ENCODE measurements at places on chromosomes 1 and 21.

- no peak for DNase-seq
These were observed 19.2 kb upstream of the KCNE2 start for GRCh38 chr21:34344584-34344983.

DNA sequence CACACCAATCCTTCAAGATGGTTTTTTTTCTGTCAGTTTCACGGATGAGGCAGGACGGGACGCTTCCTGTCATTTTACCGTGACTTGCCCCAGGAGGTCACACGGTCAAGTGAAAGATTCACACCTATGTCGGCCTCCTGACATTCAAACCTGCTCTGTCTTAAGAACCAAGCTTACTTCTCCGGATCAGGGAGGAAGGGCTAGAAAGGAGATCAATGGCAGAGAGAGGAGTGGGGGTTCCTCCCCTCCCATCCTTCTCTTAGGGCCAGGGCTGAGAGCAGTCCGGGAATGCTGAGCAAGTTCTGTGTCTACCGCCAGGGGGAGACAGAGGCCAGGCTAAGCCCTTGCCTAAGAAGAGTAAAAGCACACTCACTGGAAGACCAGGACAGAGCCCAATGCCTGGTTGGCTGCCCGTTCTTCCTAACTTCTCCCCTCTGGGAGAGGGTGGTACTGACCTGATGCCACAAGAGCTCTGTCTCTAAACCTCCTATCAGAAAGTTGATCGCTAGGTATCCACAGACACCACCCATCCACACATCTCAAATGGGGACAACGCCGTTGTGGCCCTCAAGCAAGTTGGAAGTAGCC lies 1.1 kb upstream of the PPM1J start:
- peak; percentile 83 for DNase-seq

- DNase-seq: no peak
These were observed 243.1 kb downstream of the S1PR1 start for GRCh38 chr1:101479945-101480344.

DNA sequence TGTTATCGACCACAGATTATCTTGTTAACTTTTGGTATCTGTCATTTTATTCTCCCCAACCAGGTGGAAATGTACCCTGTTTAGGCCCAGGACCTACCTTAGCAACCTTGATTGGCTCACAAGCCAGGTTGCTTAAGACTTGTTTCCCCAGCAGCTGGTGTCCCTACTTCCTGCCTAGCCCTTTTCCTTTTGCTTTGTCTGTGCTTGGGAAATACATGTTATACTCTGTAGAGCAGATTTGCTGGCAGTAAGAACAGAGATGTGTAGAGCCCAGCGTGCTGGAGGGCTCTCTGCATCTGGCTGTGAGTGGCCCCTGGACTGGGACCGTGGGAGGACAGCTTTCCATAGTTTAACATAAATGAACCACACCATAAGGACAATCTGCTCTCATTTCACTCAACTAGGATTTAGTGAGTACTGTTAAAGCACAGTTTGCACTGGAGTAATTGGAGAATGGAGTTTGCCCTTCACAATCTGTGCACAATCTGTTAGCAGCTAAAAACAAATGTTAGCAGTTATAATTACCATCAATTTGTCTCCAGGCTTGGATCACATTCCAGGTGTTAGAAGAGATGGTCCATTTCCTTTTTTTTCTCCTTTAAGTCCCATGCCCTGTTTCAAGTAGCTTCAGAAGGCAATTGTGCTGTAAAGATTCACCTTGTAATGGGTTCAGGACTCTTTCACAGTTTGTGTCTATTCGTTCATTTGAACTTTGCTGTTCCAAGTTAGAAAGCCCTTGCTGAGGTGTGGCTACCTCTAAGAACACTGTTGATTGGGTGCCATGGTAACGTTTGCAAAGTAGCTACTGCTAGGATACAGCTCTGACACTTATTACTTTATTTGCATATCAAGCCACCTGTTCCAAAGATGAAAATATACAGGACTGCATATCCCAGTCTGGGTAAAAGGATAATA lies at the start of gene APOBEC4:
Gene APOBEC4 (minus strand): TSS at position 770 of the 915 bp plus-strand sequence. CDS start 4,535 bp downstream, outside the sequence.
- no peak for DNase-seq

GRCh38 chr1:205248793-205249601 lies 21.3 kb downstream of the TMCC2 start:
- no peak for DNase-seq

GRCh38 chr1:241531195-241532161 lies 700 bp upstream of the KMO start:
- no peak for DNase-seq

- peak; percentile 28 for DNase-seq
These were observed 163.4 kb upstream of the USP24 start for GRCh38 chr1:55378582-55378981.

- no peak for DNase-seq
These were observed 54.5 kb upstream of the MRPS6 start for GRCh38 chr21:34018910-34019309.

DNA sequence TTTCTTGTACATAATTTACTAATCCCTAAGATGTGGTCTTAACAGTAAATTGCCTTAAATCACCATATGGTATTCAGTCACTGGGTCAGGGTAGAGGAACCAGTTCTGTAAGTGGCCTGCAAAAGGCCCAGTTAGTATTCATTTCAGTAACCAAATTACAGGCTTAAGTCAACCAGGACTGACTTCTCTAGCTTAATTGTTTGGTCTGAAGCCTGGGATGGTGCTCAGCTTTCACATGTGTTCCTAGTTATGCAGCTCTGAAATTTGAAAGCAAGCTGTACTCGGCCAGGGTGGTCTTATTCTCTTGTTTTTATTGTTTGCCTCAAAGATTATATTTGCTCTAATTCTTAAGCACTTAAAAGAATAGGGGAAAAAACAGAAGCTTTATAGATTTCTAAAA lies 144.6 kb downstream of the MAGI3 start:
- DNase-seq: no peak

DNA sequence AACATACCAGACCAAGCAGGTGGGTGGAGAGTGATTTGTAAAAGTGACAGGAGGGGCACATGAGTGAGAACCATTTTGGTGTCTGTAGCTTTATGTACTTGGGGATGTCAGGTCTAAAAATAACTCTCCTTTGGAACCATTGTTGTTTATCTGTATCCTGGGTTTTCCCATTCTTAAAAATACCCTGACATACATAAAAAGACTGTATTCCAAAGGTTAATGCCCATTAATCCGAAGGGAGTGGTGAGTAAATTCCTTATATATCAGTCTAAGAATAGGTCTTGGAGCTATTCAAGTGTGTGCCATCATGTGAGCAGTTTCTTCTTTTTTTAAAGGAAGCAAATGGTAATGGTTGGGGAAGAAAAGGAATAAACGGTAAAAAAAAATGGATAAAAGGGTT lies 117.5 kb downstream of the TGFB2 start:
- DNase-seq: no peak

GRCh38 chr1:113241237-113241636 lies 149.1 kb upstream of the MAGI3 start:
- DNase-seq: no peak

GRCh38 chr1:176522310-176522845 lies 59.4 kb downstream of the PAPPA2 start:
- no peak for DNase-seq

- no peak for DNase-seq
These were observed 26.3 kb upstream of the GRHL3 start for GRCh38 chr1:24292887-24293286.

- DNase-seq: no peak
These were observed 6.2 kb downstream of the AKIRIN1 start for GRCh38 chr1:38997034-38997900.

- no peak for DNase-seq
These were observed 10.0 kb upstream of the FCMR start for GRCh38 chr1:206931709-206932108.

GRCh38 chr21:32331444-32332305 lies 33.0 kb downstream of the MRAP start:
- DNase-seq: no peak

- no peak for DNase-seq
These were observed 5.0 kb upstream of the SHCBP1L start for GRCh38 chr1:182957902-182958395.

DNA sequence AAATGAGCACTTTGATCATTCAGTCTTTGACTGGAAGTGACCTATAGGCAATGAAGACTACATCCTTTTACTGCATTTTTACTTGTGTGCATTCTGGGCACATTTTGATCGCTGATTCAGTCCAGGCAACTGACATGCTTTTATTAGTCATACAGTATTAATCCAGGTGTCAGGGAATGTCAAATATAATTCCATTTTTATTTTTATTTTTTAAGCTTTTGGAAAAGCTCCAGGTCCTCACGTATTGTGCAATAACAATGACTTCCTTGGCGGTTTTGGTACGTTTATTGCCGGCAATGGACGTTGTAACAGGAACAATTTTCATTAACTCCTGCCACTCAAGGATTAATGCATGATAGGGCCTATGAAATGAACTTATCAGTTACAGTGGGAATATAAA lies 302.6 kb upstream of the PTBP2 start:
- DNase-seq: no peak

GRCh38 chr1:226154593-226154992 lies 31.9 kb downstream of the ACBD3 start:
- DNase-seq: no peak

DNA sequence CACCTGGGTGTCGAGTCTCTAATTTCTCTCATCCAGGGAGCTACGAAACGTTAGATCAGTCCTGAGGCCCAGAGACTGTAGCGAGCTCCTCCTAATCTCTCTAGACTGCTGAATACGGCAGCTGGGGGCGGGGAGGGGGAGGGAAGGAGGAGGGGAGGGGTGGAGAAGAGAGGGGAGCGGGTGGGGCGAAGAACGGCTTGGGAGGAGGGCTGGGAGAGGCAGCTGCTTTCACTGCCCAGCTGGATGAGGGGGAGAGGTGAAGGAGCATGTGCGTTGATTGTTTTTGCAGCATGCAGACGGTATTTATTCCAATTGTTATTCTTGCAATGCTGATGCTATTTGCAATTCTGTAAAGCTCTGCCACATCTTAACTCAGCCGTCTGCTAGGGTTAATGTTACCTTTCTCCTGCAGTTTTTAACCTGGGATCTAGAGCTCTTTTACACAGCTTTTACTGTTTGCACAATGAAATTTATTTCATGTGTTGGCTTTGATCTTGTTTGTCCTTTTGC lies 790 bp downstream of the DNAJC6 start:
- DNase-seq: no peak

DNA sequence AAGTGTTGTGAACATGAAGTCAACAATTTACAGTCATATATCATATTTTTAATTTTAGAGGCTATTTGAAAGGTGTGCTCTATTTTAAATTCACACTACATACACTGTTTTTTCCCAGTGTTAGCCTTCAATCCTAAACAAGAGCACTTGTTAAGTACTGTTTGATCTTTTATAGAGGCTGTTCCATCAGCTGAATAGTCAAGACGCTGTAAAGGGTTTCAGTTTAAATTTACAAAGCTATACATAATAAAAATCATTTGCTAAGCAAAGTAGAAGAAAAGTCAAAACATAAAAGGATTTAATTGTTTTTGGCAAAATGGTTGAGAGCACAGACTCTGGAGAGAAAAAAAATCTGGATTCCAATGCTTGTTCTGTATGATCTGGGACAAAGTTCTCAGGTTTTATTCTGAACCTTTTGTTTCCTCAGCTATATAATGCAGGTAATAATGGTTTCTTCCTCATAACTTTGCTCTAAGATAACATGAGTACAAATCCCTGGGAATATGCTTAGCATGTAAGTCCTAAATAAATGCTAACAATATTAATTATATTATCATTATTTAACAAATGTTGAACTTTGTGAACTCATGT lies 44.3 kb downstream of the RBM11 start:
- DNase-seq: no peak

GRCh38 chr1:119384591-119384990 lies 16.0 kb downstream of the HAO2 start:
- no peak for DNase-seq

GRCh38 chr21:46144464-46145070 lies 10.8 kb downstream of the FTCD start:
- DNase-seq: no peak

DNA sequence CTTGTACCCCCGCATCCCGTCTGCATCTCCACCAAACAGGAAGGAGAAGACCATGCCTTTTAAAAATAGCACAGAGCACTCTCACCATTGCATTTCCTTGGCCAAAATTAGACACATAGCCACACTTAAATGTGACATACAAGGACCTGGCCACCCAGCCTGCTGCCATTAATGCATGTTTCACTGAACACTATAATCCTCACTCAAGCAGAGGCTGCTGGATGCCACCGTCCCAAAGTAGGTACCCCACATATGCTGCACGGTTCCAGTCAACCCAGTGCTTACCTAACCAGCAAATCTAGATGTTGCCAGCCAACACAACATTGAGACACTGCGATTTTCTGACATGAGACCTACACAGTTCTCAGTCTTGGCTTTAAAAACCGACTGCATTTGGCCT lies 107.7 kb downstream of the ADSS2 start:
- no peak for DNase-seq

DNA sequence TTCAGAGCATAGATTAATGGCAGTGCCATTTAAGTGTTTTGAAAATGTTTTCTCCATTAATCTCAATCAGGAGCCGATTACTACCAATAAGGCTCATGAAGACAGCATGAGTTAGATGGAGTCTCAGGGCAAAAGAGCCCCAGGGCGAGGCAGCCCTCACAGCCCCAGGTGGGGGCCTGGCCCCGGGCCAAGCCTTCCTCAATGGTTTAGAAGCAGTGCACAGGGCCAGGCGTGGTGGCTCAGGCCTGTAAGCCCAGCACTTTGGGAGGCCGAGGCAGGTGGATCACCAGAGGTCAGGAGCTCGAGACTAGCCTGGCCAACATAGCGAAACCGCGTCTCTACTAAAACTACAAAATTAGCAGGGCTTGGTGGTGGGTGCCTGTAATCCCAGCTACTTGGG lies 348.1 kb upstream of the VAMP3 start:
- no peak for DNase-seq
